ENCODE measurements at places on chromosomes 5 and 9.

DNA sequence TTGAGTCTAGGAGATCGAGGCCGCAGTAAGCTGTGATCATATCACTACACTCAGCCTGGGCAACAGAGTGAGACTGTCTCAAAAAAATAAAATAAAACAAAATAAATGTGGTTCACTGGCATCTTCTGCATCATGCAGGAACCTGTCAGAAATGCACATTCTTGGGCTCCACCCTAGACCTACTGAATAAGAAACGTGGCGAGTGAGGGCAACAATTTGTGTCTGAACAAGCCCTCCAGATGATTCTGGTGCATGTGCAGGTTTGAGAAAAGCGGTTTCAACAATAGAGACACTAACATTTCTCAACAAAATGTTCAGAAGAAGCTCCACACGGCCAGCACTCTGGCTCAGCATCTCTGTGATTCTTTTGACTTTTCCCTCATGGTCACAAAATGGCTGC is 42.8 kb upstream of the CPEB4 start:
- DNase-seq: no peak

DNA sequence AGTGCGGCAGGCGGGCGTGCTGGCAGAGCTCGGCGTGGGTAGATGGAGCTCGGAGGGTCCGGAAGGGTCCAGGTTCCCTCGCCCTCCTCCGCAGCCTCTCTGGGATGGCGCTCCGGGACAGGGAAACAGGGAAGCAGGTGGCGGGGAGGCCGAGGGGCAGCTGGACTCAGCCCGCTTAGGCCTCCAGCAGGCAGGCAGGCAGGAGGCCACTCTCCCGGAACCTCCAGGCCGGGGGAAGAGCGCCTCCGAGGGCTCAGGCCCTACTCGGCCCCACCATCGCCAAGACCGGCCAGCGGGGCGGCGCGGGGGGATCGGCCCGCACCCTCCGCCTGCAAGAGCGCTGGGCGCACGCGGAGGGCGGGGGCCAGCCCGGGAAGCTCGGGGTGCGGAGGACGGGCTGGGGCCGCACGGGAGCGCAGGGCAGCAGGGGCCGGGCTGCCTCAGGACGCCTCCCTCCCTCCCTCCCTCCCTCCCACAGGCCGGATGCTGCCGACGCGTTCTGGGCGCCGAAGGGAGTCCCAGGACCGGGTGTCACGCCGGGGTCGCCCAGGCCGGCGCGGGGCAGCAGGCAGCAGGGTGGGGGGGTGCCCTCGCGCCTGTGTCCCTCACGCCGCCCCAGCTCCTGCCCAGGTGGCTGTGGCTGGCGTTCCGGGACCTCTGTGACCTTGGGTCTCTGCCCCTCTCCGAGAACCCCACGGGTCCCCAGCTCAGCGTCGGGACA is 977 bp downstream of the MGAT4B start:
- DNase-seq: no peak

DNA sequence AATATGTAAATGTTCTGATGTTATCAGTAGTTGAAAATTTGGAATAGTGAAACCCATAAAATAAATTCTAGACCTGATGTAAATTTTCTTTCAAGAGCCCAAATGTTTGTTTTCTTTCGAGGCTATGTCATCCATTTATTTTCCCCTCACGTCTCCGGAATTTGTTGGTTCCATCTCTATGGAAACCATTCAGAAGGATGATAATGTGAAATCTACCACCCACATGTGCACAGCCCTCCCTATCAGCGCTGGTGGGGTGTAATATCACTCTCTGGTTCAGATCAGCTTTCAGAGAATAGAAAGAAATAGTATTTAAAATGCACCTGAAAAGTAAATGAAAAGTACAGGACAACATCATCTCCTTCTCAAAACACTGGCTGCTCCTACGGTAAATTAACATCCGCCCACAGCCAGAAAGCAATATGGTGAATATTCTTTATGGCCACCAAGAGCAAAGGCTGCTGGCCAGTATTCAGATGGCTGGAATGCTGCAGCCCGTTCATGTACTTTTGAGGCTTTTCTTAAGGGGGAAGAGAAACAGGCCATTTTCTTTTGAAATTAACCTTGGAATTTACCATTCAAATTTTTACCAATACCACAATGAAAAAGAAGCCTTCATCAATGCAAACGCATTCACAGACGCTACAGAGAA is 28.5 kb downstream of the GLDC start:
- DNase-seq: no peak

DNA sequence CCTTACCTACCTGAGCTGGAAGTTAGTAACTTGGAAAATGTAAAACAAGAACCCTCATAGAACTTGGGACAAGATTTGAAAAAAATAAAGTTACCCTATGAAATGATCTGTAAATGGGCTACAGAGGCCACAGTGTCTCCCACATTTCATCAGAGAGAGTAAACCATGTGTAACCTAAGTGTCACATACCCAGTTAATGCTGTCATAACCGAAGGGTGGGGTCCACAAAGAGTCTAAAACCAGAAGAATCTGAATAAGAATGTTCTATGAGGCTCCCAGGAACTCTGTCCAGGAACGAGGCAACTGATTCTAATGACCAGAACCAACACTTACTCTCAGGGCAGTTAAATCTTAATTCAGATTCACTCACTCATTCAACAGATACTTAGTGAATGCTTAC is 1.0 kb upstream of the FAM13B start:
- DNase-seq: no peak

- DNase-seq: no peak
Measured at GRCh38 chr5:124576848-124577409, 169.5 kb downstream of the ZNF608 start.

DNA sequence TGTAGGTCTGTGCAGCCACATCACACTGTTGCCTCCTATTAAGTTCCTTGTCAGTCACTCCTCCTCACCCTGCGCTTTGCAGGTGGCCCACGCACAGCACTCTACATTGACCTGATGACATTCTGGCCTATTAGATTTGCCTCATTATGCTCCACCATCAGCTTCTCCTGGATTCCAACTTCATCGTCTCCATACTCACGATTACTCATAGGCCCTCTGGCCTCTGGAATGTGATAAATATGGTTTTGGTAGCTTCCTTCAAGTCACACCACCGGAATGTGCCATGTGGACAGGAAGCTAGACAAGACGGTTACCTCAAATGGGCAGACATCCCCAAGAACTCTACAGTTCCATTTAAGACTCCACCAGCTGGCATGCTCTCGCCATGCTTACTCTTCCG is 158.0 kb upstream of the LHFPL2 start:
- no peak for DNase-seq
